Caki2 (cell line): ENCODE measurements at places on chromosomes 11 and 22.

GRCh38 chr22:37214731-37215030, 2.4 kb upstream of the SSTR3 start:
- DNase-seq, result no peak

DNA sequence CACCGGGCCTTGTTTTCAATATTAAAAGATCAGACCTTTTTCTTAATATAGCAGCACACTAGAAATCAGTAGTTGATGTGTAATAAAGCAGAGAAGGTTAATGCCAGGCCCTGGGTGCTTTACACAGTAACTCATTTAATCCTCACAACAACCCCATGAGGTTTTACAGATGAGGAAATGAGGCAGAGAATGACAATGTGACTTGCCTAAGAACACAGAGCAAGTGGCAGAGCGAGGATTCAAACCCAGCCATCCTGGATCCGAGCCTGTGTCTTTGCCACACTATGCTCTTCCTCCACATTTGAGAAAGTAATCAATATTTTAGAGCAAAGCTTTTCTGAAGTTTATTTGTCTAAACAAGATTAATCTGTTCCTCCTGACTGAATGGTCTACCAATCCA, 7.2 kb downstream of the JAML start:
- DNase-seq, result no peak

- DNase-seq, result no peak
These were observed 7.8 kb upstream of the RTL6 start for GRCh38 chr22:44505796-44506354.

- no peak for DNase-seq
These were observed 64.0 kb upstream of the FIBIN start for GRCh38 chr11:26929806-26930517.

- DNase-seq, result no peak
These were observed 925.4 kb downstream of the BRD1 start for GRCh38 chr22:48902001-48902869.

DNA sequence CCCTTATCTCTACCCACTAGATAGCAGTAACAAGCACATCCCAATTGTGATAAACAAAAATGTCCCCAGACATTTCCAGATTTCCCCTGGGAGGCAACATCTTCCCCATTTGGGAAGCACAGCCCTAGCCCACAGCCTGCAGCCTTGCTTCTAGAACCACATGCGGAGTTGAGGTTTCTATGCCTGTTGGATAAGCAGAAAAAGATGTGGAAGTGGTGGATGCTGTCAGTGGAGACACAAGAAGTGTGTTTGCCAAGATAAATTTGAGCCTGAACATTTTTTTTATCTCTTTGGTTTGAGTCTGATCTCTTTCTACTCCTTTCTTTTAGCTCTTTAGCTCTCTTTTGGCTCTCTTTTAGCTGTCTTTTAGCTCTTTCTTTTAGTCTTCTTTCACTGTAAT, 884.5 kb downstream of the NTM start:
- no peak for DNase-seq
